Stimulated activated CD8-positive, alpha-beta memory T cell treated with anti-CD3 and anti-CD28 coated beads, Interleukin-12 subunit alpha, Interleukin-12 subunit beta, amount 100 ng/mL, for 1 hour (primary cell): ENCODE measurements at places on chromosomes 3 and 15.

- DNase-seq, result no peak
Observed at GRCh38 chr15:58438956-58439355, 7.2 kb downstream of the LIPC start.

GRCh38 chr15:96356494-96357455, 26.3 kb downstream of the NR2F2 start:
- peak; percentile 45 for DNase-seq

DNA sequence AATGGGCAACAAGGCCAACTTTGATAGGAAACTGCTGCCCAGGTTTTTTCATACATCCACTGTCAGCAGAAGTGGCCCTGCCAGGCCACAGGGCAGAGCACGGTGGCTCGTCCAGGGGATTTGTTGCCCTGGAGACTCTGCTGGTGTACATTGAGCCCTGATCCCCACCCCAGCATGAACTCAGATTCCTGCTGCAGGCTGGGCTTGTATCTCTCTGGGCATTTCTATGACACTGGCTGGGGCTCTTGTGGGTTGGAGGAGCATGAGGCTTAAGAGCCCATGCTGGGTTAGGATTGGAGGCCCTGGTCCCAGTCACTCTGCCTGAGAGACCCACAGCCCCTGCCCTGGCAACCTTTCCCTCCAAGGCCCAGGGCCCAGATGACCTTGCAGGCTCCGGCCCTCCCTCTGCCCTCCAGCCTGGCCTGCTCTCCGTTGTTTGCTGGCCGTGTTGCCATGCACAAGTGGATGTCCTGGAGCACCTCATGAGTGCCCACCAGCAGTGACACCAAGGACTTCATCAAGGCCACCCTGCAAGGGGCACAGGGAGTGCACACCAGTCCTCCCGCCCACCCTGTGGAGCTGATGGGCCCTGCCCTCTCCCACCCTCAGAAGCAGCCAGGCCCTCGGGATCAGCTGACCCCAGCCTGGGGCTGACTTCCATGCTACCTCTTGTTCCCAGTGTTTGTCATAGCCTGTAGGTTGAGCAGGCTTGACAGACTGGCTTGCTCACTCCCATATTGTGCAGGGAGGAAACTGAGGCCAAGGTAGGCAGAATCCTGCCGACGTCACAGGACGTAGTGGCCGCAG, 58.2 kb downstream of the ZNF445 start:
- no peak for DNase-seq

DNA sequence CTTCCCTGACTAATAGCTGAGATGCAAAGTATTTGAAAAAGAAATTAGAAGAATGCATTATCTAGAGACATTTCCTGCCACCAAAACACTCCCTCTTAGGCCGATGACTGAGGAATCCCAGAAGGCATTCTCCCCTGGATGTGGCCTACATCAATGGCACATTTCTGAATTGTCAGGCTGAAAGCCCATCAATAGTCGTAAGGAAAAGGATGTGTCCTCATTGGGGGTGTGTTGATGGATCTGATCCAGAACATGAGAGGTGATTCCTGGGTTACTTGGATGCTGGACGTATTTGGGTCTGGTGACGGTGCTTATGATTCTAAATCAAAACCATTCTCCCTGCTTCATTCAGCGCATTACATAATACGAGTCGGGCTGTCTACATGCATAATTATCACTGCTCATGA, 216.9 kb upstream of the CDIN1 start:
- no peak for DNase-seq

DNA sequence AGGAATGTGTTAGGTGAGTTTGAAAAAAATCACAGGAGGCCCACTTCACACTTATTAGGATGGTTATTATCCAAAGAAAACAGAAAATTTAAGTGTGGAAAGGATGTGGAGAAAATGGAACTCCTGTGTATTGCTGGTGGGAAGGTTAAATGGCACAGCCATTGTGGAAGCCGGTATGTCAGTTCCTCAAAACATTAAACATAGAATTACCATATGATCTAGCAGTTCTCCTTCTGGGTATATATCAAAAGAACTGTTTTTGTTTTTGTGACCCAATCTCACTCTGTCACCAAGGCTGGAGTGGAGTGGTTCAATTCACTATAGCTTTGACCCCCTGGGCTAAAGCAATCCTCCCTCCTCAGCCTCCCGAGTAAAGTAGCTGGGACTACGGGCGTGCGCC, 10.4 kb upstream of the ZFYVE19 start:
- no peak for DNase-seq

- DNase-seq, result no peak
Observed at GRCh38 chr3:172153335-172153861, 114.0 kb downstream of the FNDC3B start.

GRCh38 chr15:55586808-55587207, 1.3 kb downstream of the PYGO1 start:
- no peak for DNase-seq

GRCh38 chr15:64343841-64344240, 12.1 kb downstream of the CSNK1G1 start:
- DNase-seq, result no peak

DNA sequence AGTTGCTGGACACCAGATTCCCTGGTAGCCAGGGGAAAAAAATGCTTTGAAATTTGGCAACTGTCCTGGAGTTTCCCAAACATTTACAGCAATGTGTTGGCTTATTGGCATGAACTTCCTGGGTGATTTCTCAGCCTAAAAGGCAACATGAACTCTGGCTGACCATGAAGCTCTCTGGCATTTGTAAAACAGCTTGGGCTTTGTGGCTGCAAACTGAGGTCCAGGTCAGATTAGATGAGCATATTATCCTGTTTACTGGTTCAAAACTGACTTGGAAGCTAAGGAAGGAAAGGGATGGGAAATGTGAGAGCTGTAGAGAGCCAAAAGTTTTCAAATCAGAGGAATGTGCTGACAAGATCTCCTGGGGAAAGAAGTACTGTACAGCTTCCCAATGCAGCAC, 139.0 kb downstream of the P3H2 start:
- DNase-seq, result no peak

- DNase-seq, result peak; percentile 67
Observed at GRCh38 chr15:73700041-73700842, 16.1 kb downstream of the CD276 start.

DNA sequence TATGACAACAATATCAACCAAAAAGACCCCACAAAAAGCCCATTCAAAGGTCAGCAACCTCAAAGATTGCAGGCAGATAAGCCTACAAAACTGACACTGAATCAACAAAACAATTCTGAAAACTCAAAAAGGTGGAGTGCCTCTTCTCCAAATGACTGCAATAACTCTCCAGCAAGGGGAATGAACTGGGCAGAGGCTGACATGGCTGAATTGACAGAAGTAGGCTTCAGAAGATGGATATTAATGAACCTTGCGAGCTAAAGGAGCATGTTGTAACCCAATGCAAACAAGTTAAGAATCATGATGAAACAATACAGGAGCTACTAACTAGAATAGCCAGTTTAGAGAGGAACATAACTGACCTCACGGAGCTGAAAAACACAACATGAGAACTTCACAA, 20.4 kb upstream of the SLC25A38 start:
- DNase-seq, result no peak

DNA sequence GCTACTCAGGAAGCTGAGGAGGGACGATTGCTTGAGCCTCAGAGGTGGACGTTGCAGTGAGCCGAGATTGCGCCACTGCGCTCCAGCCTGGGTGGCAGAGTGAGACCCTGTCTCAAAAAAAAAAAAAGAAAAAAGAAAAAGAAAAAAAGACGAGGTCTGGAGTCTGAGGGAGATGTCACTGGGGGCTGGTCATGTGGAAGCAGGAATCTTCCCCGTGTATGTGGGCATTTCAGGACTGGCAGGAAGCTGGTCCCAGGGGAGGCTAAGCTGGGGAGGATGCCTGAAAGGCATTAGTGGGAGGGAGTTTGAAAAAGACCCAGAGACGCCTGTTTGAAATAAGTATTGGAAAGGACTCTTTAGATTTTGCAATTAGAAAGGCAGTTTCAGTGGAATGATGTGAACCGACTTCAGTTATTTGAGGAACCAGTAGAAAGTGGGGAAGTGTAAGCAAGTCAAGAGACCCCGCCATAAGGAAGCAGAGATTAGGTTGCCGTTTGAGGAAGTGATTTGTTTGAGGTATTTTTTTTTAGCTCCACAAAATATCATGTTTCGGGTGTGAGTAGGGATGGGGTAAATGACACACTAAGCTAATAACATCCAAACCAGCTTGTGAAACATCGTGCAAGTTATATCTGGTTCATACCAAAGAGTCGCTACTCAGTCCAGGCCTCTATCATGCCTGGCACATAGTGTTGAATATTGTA, 55.5 kb downstream of the ST6GAL1 start:
- DNase-seq, result no peak

GRCh38 chr3:163368168-163368567, 1710.1 kb downstream of the SI start:
- DNase-seq, result no peak

- no peak for DNase-seq
Observed at GRCh38 chr3:17645074-17645698, 97.2 kb downstream of the TBC1D5 start.

DNA sequence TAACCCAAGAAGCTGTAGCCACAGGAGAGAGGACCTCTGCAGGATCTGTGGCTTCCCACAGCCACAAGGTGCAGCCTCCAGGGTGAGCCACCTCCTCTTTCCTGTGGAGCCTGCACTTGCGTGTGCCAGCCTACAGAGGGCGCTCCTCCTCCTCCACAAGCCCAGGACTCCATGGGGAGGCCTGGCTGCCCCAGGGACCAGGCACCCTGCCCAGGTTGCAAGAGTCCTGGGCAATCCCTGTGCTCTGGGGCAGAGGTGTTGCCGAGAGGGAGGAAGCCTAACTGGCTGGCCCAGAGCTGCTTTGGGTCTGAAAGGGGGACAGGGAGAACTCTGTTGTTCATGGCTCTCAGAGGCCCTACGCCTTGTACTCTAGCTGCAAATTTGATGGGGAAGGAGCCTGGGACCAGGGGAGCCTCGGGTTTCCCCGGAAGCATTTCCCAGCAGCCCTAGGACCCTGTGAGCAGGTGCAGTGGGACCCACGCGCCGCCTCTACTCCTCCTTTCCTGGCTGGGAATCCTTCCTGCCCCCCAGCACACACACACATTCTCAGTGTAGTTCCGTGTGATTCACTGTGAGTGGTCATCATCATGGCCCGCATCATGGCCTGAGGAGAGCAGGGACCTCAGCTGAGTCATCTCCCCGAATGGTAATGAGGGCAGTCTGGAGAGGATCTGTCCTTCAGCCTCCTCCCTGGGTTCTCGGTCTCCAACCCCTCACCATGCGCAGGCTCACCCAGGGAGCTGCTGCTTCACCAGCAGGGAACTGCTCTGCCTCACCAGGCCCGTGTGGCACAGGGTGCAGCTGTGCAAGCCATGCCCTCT, 24.3 kb downstream of the TBC1D21 start:
- peak; percentile 14 for DNase-seq

- DNase-seq, result no peak
Observed at GRCh38 chr15:82970696-82971095, 15.3 kb upstream of the RAMAC start.

DNA sequence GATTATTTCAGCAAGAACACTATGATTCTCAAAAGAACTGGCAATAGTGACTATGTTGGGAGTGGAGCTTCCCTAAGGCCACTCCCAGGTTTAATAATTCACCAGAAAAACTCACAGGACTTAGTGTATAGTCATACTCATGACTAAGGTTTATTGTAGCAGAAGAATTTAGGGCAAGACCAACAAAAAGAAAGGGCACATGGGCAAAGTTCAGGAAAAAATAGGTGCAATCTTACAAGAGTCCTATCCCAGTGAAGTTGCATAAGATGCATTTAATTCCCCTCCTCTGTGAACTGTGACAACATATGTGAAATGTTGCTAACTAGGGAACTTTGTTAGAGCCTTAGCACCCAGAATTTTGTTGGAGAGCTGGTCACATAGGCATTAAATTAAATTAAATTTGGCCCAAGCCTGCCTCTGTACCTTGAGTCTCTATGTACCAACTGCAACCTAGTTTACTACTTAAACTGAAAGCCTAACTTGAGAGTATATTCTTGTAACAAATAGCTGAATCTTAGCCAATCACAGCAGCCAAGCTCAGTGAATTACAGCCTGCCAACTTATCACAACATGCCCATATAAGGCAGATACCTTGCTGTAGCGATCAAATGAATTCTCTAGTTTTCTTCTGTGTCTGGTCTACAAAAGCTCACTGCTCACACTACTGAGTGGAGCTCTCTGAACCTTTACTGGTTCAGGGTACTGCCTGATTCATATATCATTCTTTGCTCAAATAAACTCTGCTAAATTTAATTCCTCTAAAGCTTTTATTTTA, 386.2 kb upstream of the ARHGEF26 start:
- no peak for DNase-seq

GRCh38 chr15:89732451-89733172, 18.4 kb downstream of the MESP1 start:
- DNase-seq, result no peak

GRCh38 chr15:50563756-50564155, 17.3 kb upstream of the USP50 start:
- DNase-seq, result no peak

GRCh38 chr3:151776259-151776740, 37.6 kb upstream of the AADAC start:
- DNase-seq, result no peak

- DNase-seq, result no peak
Observed at GRCh38 chr15:77716632-77717332, 84.1 kb upstream of the LINGO1 start.

- DNase-seq, result no peak
Observed at GRCh38 chr3:13501056-13501455, 20.9 kb downstream of the HDAC11 start.

DNA sequence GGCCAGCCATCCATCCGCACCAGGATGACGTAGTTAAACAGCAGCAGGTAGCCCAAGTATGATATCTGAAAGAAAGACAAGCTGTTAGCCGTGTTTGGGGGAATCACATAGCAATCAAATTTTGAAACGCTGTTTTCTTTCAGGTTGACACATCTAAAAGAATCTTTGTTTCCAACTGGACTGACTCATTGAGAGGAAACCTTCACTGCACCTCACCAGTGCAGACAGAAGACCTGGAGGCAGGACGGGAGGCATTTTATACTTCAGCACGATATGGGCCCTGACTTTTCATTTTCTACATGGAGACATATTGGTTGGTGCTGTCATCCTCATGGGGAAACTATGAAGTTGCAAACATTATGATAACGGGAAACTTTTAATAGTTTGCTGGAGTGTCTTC, 44.2 kb upstream of the MTMR10 start:
- no peak for DNase-seq

DNA sequence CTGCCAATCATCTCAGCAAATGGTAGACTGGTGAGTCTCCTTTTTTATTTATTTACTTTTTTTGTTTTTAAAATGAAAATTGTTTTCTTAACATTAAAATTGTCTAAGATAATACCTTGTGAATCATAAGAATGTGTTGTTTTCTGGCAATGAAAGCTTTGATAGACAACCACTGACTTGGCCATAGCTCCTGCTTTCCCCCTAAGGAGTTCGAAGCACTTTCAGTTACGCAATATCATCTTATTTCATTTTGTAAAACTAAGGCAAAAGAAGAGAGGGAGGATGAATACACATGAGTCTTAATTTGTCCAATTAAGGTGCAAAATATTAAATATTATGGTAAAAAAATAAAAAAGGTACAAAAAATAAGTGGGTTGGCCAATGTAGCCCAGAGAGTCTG, 74.8 kb upstream of the PLCL2 start:
- DNase-seq, result no peak
